ENCODE measurements at places on chromosomes 11 and 22.

- DNase-seq: no peak
Observed at GRCh38 chr11:128603003-128603696, 15.8 kb upstream of the ETS1 start.

- DNase-seq: no peak
Observed at GRCh38 chr11:1719781-1720180, 22.8 kb downstream of the KRTAP5-6 start.

DNA sequence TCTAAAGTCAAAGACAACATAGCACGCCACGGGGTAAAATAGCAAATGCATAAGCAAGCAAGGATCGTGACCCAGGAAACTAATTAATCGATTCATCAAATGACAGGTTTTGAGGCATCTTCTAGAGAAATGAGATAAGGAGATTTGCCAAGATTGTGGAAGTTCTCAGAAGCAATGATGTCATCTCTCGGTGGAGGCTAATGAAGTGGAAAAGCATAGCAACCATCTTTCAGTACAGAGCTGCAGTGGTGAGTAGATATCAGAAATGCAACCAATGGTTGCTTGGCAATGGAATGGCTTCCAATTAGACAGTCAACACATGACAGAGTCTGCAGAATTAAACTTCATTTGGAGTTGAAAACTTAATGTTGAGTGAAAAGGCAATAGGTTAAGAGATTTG is 116.0 kb downstream of the KIRREL3 start:
- DNase-seq: no peak

GRCh38 chr11:7582338-7582985 is 68.7 kb downstream of the PPFIBP2 start:
- no peak for DNase-seq

GRCh38 chr11:34332524-34332923 is 25.3 kb downstream of the ABTB2 start:
- DNase-seq: no peak

- no peak for DNase-seq
Observed at GRCh38 chr11:86999859-87000753, 37.6 kb upstream of the TMEM135 start.

GRCh38 chr22:49513358-49513851 is 314.3 kb downstream of the BRD1 start:
- DNase-seq: no peak

- no peak for DNase-seq
Observed at GRCh38 chr11:70064008-70064725, 13.9 kb upstream of the ANO1 start.

All from activated naive CD8-positive, alpha-beta T cell treated with anti-CD3 and anti-CD28 coated beads, Interleukin-2, amount 50 U/mL, for 24 hours (primary cell).